ENCODE measurements at places on chromosomes 4 and X.

DNA sequence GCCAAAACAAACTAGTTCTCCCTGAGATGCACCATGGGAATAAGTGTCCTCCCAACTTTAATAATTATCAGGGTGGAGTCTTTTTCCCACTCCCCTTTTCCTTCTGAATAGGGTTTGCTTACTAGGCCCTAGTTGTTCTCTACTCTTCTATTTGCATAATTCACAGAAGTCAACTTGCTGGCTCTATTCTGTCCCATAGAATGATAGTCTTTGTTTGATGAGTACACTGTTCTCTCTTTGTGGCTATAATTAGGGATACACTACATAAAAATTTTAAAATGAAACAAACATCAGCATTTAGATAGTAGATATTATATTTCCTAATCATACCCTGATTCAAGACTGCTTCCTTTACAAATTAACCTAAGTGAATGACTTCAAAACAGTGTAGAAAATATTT is 10.3 kb downstream of the PDHA2 start:
- no peak for DNase-seq

- DNase-seq: peak; percentile 18
Observed at GRCh38 chr4:46844325-46844917, 64.6 kb downstream of the COX7B2 start.

- peak; percentile 33 for DNase-seq
Observed at GRCh38 chr4:47686294-47686872, 151.5 kb downstream of the CORIN start.

DNA sequence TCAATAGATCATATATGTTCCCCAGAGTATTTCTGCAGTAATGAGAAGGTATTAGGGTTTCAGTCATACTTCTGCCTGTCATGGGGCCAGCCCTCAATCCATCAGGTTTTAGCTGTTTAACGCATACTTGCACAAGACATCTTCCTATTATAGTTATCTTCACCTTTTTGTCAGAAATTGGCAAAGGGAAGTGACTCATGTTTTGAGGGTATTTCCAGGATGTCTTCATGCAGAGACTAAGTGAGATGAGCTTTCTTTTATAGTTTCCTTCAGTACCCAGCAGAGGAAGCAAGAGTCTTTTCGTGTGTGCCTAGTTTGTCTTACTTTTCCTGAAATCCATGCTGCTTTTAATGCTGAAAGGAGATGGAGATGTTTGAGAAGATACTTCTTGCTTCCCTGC is 9.5 kb downstream of the CSTF2 start:
- DNase-seq: no peak

DNA sequence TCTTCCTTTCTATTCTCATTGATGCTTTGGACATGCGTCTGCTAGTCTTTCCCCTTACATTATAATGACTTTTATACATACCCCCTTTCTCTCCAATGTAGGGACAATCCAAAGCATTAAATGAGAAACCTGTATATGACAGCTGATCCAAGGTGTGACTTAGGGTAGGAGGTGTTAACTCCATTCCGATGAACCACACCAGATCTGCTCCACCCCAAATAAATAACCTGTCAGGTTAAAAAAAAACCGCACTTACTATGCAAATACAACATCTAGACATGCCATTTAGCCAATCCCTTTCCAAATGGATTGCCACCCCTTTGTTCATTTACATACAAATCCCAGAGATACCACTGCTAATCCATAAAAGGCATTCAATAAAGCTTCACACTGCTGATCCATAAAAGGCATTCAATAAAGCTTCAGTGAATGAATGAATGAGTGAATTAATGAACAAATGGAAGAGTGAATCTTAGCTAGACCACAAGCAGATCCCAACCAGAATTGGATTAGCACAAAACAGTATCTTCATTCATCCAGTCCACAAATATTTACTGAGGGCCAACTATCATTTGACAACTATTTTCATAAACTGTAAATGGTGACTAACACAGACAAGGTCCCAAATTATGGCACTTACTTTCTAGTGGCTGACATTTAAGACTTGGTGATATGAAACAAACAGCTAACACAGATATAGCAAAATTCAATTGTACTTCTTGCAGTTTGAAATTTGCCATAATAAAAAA is 158.9 kb upstream of the MAP3K15 start:
- DNase-seq: no peak

DNA sequence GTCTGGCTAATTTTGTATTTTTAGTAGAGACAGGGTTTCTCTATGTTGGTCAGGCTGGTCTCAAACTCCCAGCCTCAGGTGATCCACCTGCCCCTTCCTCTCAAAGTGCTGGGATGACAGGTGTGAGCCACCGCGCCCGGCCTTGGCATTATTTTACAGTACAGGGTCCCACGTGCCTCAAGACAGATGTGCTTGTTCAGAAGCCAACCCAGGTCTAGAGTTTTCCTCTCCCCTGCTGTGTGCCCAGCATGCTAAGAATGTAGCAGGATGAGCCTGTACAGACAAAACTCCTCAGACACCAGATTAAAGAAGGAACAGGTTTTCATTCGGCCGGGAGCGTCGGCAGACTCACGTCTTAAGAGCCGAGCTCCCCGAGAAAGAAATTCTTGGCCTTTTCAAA is 42.2 kb downstream of the CRLF2 start:
- no peak for DNase-seq

DNA sequence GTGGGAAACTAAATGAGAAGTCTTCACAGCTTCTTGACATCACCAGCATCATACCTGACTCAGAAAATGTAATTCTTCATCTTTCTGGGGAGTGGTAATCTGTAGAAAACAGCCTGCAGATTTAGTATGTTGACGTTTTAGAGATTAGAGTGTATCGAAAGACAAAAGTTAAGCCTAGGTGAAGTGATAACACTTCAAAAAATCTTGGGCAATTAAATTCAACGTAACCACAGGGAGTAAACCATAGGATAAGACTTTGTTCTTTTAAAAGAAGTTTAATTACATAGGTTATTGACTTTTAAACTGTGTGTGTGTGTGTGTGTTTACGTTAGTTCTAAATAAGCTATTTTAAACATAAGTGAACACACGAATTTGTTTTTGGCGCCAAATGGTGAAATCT is 1.8 kb upstream of the CXCL5 start:
- DNase-seq: no peak

DNA sequence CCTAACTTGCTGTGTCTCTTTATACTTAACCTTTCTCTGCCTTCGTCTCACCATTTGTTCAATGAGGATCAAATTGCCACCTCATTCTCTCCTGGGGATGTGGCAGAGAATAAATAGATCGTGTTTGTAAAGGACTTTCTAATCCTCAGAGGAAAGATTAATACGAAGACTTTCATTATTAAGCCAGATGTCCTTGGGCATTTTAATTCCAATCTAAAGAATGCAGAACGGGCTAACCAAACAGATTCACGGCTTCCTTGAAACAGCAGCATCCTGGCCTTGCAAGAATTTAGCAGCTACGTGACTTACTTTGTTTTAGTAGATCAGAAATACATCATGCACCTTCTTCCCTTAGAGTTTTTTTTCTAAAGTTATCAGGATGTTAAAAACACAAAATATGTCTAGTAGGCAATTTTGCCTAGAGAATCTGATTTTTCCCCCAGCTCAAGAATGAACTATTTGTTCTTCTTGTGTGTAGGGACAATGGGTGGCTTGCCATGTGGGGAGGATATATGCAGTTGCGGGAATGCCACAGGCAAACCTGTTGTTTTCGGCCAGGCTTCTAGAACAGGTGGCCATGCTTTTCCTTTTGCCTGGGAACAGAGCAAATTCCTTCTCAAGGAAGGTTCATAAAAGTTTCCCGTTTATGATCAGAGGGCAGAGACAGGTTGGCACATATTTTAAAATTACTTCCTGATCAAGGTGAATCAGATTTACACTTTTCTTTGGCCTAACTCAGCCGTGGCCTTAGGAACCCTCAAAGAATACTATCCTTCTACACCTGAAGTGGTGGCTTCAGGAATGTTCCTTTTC is 3.0 kb downstream of the MID1 start:
- DNase-seq: no peak

DNA sequence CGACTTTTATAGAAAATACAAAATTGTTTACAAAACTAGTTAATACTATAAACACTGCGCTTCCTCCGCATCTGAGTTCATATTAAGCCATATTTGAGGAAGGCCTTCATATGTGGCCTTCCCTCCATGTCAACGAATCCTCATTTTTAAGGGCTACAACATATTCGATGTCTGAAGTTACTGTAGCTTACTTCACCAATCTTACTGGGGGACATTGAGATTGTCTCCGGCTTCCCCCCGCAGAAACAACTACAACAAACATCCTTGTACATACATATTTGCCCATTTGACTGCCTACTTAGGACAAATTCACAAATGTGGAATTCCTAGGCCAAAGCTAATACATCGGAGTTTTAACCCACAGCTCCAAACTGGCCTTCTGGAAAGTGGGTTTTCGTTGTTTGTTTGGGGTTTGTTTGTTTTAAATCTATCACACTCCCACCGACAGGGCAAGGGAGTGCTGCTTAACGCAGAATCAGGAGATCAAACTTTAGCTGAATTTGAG is 581 bp upstream of the FAM114A1 start:
- DNase-seq: no peak

Measured in stimulated activated CD4-positive, alpha-beta T cell treated with anti-CD3 and anti-CD28 coated beads, Interleukin-2, amount 100 ng/mL, for 4 hours (primary cell).